ENCODE measurements at places on chromosomes 2 and 18.

DNA sequence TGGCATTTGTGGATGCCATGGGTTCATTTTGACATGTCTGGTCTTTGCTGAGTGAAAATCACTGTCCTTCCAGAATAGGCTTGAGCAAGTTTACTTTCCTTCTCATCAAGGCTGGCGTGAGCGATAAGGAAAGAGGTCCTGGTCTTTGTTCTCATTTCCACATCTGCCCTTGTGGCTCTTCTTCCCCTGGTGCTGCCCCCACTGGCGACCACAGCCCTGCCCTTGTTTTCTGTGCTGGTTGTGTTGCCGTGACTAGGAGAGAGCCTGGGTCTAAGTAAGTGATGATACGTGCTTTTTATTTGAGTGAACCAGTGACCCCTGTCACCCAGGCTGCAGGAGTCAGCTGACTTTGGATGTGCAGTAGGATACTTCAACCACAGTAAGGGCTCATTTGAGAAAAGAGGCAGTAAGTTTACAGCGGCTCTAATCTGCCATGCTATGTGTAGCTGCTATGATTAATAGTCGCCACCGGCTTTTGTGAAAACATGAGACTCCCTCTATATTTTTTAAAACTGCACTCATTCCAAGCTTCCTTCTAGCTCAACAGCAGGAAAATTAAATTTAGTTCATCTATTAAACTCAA, 441.7 kb downstream of the RNF144A start:
- no peak for DNase-seq

GRCh38 chr2:156342254-156343095, 10.0 kb upstream of the NR4A2 start:
- peak; percentile 97 for DNase-seq

DNA sequence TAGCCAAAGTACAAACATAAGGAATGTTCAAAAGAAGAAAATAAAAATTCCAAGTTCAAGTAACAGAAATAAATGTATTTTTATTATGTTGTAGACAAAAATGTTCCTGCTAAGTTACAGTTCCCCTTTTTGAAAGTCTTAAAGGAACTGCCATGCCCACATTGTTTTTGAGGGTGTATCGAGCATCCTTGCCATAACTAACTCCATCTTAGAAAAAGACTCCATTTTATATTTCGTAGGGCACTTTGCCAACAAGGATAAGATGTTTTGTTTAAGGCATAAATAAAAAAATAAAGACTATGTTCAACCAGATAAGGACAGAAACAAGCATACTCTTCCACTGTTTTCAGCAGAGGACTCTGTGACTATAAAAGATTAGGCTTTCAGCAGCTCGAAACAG, 67.3 kb downstream of the TMEM237 start:
- no peak for DNase-seq

DNA sequence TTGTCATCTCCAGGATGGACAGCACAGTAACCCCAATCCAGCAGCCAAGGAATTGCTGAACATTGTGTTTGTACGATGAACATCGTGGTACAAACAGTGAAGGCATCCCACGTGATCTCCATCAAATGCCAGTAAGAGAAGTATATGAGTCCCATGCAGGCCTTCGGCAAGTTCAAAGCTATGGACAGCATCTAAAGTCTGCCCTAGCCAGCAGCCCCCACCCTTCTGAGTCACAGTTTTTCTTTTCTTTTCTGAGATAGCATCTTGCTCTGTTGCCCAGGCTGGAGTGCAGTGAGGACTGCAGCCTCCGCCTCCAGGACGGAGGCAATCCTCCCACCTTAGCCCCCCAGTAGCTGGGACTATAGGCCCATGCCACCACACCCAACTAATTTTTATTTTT, 71.0 kb upstream of the SRD5A2 start:
- no peak for DNase-seq

DNA sequence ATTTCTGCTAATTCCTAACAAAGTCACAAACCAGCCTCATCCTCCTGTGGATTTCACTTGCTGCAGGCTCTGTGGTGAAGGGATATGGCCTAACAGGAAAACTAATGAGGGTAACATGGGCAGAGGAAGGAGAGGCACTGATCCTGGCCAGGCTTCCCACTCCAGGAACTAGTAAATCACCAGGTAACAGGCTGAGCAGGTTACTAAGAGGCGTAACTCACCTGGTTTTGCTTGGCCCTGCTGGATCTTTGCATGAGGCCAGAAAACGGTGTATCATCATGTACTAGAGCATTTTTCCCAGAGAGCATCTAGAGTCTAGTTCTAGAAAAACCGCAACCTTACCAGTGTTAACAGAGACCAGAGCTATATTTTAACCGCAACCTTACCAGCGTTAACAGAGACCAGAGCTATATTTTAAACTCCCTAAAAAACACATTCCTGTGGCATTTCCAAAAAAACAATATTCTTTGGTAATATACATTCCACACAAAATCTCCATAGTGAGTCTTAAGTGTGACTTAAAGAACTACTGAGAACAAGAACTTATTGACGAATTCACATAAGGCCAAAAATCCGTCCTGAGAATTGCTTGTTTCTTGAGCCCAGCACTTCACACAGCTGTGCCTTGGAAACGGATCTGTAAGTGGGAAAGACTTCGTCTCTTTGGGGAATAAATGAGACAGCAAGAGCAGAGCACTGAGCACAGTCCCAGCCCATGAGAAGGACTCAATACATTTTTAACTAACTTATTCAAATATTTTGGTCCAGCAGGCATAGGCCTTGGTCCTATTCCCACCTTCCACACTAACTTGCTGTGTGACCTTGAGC, 43.4 kb downstream of the DPP4 start:
- no peak for DNase-seq

GRCh38 chr18:31244771-31245394, 73.1 kb upstream of the DSG1 start:
- DNase-seq: no peak

- no peak for DNase-seq
Measured at GRCh38 chr18:67183398-67183797, 333.1 kb downstream of the DSEL start.

- DNase-seq: no peak
Measured at GRCh38 chr2:123720760-123721159, 304.3 kb upstream of the CNTNAP5 start.

DNA sequence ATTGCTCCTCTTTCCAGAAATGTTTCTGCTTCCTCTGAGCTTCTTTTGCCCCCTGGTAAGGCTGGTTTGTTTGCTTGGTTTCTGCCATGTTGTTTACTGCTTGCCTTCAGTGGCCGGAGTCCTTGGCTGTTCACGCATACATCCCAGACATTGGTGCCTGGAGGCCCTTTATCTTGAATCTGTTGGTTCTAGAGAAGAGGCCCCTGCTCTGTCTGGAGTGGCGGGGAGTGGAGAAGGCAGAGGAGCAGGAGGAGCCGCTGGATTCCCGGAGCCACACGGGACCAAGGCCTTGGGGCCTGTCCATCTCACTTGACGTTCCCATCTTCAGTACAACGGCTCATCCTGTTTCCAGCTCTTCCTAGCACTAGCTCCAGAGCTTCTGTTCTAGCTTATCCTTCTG, 77.2 kb upstream of the PXDN start:
- no peak for DNase-seq

DNA sequence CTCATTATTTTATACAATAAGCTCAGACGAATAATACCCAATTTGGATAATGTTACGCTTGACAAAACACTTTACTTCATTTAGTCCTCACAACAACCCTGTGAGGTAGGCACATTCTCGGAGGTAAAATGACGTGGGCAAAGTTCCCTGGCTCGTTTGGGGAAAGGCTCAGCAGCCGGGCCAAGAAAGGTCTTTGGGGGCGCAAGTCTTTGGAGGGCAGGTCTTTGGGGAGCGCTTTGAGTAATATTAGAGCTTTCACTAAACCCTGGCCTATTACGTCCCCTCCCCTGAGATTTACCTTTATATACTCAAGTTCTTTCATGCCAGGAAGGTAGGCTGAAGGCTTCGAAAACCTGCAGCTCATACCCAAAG, 427 bp downstream of the RBKS start:
- no peak for DNase-seq

- DNase-seq: no peak
Measured at GRCh38 chr2:232576995-232577394, 26.5 kb downstream of the EIF4E2 start.

DNA sequence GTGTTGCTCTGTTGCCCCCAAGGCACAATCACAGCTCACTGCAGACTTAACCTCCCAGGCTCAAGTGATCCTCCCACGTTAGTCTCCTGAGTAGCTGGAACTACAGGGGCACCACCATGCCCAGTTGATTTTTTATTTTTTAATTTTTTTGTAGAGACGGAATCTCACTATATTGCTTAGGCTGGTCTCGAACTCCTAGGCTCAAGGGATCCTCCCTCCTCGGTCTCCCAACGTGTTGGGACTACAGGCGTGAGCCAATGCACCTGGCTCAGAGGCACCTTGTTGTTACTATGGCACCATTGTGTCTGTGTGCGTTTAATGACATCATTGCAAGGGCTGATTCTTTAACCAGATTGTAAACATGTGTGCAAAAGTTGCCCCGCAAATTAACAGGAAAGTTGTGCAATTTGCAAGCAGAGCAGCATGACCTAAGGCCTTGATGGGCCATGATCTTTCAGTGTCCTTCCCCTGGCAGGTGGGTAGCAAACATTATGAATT, 22.6 kb downstream of the TCF23 start:
- DNase-seq: no peak

DNA sequence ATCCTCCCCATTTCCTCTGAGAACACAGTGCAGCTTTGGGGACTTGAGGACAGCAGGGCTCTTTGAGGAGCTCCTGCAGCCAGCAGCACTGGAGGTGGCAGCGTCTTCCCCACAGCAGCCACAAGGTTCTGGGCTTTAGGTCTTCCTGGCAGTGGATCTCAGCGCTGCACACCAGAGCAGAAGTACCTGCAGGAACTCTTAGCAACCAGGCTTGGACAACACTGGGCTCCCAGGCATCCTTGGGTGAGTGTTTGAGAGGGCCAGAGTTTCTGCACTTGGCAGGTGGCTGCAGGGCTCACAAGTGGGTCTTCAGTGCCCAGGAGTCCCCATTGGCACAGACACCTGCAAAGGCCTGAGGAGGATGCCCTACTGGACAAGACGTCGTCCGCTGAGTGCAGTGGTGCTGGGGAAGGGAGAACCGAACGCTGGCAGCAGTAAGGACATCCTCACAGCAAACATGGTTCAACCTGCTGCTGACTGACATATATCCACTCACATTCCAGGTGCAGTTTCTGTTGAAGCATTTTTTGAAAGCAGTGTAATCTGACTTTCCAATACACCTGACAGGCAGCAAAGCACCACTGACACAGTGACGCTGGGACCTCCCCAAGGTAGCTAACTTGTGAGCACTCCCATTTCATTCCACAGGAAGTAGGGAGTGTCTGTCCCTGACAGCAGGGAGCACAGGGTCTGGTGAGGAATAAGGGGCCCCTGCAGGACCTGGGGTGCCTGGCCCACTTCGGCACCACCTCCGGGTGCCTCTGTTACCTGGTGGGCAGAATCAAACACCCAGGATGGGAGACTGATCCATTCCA, 149.9 kb upstream of the COPS8 start:
- DNase-seq: no peak

DNA sequence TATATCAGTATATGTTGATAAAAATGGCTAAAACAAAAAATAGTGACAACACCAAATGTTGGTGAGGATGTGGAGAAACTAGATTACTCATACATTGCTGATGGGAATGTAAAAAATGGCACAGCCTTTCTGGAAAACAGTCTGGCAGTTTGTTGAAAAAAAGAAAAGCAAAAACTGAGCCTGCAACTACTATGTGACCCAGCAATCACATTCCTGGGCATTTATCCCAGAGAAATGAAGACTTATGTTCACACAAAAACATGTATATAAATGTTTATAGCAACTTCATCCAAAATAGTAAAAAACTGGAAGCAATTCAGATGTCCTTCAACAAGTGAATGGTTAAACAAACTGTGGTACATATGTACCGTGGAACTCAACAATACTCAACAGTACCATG, 7.5 kb upstream of the KDSR start:
- DNase-seq: no peak

GRCh38 chr2:86621280-86621943, 2.3 kb downstream of the RNF103 start:
- DNase-seq: no peak

DNA sequence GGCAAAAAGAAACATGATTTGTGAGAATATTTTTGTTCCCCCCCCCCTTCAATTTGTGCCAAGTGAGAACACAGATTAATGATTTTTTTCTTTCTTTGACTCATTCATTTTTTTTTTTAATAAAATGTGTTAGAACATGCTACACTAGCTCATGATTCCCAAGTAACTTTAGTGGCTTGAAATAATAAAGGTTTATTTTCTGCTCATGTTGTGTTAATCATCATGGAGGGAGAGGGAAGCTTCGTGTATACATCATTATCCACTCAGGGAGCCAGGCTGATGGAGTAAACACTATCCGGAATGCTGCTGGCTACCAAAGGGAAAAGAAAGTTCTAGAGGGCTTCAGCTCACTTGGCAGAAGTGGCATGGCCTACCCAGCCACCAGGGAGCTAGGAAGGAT, 40.6 kb downstream of the PHLPP1 start:
- no peak for DNase-seq

- DNase-seq: no peak
Measured at GRCh38 chr2:238401551-238401950, 25.2 kb upstream of the ASB1 start.

- DNase-seq: no peak
Measured at GRCh38 chr2:235555371-235555770, 61.5 kb downstream of the AGAP1 start.

DNA sequence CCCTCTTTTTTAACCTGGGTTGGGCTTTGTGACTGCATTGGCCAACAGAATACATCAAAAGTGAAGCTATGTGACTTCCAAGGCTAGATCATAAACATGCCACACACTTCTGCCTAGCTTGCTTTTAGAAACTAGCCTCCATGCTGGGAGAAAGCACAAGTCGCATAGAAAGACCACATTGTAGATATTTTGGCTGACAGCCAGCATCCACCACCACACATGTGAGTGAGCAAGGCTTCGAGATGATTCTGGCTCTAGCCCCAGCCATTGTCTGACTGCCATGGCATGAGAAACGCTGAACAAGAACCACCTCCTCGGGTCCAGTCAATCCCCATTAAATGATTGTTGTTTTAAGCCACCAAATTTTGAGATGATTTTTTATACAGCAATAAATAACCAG, 66.8 kb upstream of the STPG4 start:
- no peak for DNase-seq

GRCh38 chr18:59087391-59087790, 52.3 kb upstream of the SEC11C start:
- DNase-seq: no peak

GRCh38 chr2:86298411-86299390, 38.7 kb downstream of the REEP1 start:
- DNase-seq: no peak

DNA sequence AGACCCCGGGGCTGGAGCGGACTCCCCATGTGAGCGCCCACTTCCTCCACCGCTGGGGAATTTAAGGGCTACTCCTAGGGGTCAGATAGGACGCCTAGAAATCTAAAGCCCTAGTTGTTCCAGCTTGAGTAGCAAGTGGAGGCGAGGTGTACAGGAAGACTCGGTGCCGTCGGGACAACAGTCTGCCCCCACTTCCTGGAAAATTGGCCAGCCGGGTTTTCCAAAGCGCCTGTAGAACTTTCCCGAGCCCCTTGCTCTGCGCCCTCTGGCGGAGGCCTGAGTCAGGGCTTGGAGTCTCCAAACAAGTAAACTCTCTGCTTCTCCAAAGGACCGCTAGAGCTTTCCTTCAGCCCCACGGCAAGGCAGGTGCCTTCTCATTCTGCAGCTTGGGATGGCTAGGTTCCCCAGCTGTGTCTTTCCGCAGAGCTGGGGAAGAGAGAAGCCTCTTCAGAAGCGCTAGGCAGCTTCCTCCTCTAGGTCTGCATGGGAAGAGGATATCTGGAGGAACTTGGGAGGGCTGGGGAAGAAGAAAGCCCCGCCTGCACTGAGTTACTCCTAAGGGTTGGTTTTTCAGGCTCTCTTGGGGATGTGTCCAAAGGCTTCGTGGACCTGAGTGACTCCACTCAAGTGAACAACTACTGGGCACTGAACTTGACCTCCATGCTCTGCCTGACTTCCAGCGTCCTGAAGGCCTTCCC, 681 bp downstream of the SPR start:
- peak; percentile 94 for DNase-seq
